ENCODE measurements at places on chromosomes 16 and 17. TPM values are rescaled to one million over a fixed set of nuclear protein-coding genes. Genes with fewer than 3 reads are reported as not detected.

The CDYL2 gene
- 6.0 TPM for polyA plus RNA-seq

The PIK3R6 gene
- 1.1 TPM for polyA plus RNA-seq

The AURKB gene
- 37.4 TPM for polyA plus RNA-seq

The TRAF7 gene
- 62.9 TPM for polyA plus RNA-seq

The SPN gene
- polyA plus RNA-seq, result 2.1 TPM

The GNG13 gene
- 0.17 TPM for polyA plus RNA-seq

The KRT31 gene
- not detected for polyA plus RNA-seq

The TM4SF5 gene
- 2.8 TPM for polyA plus RNA-seq

The MYL11 gene
- polyA plus RNA-seq, result 1.6 TPM

The TBX21 gene
- 0.10 TPM for polyA plus RNA-seq

DNA sequence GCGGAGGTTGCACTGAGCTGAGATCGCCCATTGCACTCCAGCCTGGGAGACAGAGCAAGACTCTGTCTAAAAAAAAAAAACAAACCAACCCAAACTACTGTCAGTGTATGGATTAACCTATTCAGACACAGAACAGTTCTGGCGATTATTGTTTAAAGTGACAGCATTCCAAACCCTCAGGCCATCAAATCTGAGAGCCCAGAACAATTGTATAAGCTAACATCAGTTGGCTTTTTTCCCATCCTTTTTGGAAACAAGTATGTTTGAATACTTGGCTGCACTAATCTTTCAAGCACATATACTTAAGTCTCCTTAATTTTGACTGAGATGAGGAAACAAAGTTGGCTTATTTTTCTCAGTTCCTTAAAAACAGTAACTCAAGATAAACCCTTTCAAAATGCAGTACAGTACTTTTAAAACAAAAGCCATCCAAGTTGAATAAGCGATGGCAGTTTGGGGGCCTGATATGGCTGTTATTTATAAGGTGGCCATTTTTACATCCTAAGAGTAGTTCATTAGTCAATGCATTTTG, 1.4 kb downstream of the ZSWIM7 start:
- no peak for DNase-seq

DNA sequence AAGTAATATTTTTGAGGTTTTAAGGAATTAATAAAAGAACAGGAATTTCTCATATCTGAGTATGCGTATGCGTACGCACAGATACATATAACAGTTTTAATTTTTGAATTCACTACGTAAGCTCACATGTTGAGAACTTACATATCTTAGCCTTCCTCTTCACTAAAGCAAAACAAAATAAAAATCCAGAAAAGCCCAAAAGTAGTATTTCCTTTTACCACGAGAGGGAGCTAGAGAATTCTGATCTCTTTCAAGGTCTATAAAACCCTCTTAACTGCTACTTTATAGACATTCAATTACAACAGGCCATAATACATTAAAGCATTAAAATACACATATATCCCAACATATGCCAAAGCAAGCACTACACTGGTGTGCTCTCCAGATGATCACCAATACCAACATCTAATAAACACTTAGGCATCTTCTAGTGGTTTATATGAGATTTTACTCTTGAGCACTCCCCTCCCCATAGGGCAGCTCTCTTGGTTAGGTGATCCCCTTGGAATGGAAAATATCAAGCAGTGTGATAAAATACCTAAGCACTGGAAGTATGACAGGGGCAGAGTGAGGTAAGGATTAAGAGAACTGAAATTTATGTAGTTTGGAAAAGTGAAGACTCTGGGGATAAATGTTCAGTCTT, 94.0 kb downstream of the SKAP1 start:
- DNase-seq, result peak; percentile 72

GRCh38 chr17:76556765-76557367, 17.0 kb downstream of the PRCD start:
- no peak for DNase-seq

DNA sequence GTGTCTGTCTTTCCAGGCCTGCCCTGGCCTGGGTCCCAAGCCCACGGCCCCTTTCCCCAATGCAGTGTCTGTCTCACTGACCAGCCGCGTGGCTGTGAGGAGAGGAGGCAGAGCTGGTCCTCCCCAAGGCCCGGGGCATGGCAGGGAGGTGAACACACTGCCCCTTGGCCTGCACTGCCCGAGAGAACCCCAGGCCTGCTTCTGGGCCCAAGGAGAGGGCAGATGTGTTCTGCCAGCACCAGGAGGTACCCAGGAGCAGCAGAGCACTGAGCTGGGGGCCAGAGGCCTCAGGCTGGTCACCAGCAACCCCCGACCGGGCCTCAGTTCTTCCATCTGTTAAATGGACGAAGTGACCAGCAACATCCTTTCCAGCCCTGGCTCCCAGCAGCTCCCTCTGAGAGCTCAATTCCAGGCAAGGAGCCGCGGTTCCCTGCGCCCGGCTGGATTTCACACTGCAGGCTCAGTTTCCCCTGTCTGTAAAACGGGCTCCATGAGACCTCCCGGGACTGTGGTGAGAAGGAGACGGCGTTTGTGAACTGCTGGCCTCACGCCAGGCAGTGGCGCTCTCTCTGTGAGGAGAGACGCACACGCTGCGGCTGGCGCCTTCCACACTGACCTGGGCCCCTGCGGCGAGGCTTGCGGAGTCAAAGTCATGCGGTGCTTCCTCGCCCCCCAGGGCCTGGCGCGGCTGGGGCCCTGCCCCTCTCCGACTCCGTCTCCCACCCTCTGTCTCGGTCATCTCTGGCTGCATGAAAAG, 8.1 kb upstream of the ZFPM1 start:
- DNase-seq, result no peak

- no peak for DNase-seq
Observed at GRCh38 chr17:31477417-31478055, 86.1 kb downstream of the RAB11FIP4 start.

DNA sequence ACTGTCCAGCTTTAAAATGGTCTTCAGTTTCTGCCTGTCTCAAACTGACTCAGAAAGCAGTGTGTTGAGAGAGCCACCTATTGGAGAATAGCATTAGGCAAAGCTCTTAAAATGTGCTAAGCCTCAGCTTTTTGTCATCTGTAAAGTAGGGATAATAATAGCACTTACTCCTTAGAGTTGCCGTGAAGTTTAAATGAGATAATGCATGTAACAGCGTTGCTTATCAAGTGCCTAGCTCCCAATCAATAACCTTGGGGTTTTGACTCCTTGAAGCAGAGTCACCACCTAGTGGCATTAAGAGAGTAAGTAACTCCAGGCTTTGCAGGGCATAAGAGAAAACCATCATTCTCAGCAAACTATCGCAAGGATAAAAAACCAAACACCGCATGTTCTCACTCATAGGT, 163.3 kb downstream of the HS3ST2 start:
- DNase-seq, result no peak

DNA sequence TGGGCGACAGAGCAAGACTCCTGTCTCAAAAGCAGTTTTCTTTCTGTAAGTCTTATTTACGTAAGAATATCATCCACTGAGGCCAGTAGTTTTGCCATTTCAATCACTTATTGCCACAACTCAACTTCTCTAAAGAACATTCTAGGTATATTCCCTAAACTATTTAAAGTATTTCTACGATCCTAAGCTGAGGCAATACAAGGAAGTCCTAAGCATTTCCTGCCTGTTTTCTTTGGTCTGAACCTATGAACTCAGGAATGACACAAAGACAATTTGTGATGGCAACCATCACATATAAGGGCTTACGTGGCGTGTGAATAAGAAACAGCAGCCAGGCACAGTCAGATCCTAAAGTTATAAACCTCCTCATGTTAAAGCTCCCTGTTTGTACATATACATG, 14.2 kb downstream of the USP36 start:
- no peak for DNase-seq

- no peak for DNase-seq
Observed at GRCh38 chr16:89890886-89891657, 17.7 kb downstream of the TCF25 start.

GRCh38 chr16:19781226-19781625, 63.2 kb downstream of the IQCK start:
- DNase-seq, result no peak

GRCh38 chr16:17230932-17231581, 239.7 kb downstream of the XYLT1 start:
- DNase-seq, result no peak

GRCh38 chr16:10493276-10493675, 87.1 kb downstream of the EMP2 start:
- no peak for DNase-seq

GRCh38 chr17:76527430-76528111, 9.9 kb downstream of the CYGB start:
- DNase-seq, result no peak

DNA sequence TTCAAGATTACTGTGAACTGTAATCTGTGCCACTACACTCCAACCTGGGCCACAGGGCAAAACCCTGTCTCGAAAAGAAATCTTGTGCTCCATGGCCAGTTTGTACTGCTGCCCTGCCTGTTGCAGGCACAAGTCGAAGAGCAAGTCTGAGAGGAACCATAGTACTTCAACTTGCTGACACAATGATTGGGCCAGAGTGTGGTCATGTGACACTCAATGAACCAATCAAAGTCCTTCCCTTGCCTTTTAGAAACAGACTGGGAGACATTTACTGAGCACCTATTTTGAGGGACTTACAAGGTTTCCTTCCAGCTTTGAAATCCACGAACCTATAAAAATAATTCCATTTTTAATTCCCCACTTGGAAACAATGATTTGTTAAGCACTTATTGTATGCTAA, 39.8 kb upstream of the TMC5 start:
- no peak for DNase-seq

DNA sequence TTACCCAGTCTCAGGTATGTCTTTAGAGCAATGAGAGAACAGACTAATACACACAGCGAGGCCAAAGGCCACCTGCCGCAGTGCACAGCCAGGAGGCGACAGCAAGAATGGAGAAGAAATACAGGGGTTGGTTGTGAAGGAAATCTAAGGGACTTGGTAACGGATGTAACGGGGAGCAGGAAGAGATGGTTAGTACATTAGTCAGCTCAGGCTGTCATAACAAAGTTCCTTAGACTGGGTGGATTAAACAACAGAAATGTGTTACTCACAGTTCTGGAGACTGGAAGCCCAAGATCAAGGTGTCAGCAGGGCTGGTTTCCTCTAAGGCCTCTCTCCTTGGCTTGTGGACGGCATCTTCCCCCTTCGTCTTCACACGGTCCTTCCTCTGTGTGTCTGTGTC, 47.1 kb downstream of the TVP23C start:
- no peak for DNase-seq

- no peak for DNase-seq
Observed at GRCh38 chr17:68458260-68459036, 1.2 kb upstream of the WIPI1 start.

DNA sequence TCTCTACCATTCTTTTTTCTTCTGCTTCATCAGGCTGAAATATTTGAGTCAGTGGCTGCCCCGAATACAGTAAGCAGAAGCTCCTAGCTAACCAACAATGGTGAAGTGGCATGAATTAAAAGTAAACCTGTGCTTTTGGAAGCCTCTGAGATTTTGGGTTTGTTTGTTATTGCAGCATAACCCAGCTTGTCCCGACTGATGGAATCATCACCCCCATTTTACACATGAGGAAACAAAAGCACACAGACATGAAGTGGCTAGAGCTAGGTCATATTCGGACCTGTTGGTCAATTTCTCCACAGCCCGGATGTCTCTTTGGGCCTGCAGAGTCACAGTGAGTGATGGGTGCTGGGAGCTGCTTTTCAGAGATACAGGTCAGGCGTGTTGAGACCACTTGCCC, 39.4 kb downstream of the IRX5 start:
- no peak for DNase-seq

DNA sequence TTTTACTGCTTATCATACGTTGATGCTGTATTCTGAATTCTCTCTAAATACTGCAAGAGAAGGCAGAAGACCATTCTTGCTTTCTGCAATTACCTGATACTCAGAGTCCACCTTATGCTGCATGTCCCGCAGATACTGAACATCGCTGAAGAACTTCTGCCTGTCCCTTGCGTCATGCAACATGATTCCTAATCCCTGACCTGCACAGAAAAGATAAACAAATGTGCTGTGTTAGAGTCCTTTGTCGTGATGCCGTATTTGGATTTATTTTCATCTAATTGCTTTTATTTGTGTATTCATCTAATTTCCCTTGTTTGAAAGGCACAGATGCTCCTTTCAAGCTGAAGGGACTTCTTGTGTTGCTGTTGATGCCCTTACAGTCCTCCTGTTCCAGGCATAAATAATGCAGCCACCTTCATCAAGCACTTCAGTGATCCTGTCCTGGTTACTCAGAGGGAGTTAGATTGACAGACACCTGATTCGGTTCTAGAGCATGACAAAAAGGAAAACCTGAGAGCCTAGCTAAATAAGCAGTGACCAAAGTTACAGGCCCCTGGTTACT, 6.5 kb downstream of the MARCHF10 start:
- DNase-seq, result no peak

- no peak for DNase-seq
Observed at GRCh38 chr16:3729161-3730112, 12.1 kb upstream of the TRAP1 start.

DNA sequence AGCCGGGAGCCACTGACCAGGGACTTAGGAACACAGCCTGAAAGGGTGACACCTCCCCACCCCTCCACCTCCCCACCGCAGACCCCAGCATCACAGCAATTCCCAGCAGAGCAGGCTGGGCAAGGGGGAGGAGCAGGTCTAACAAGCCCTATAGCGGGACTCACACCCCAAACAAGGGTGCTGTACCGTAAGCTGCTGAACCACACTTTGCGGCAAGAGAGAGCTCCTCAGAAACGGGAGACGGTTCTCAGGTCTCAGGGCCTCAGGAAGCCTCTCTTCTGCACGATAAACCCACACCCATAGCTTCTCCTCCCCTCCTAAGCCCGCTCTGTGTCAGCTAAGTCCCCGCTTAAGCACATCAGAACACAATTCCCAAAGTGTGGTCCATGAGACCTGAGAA, 11.7 kb upstream of the COTL1 start:
- no peak for DNase-seq

All from left renal cortex interstitium (tissue), 4 donors.